Fibroblast of skin of abdomen (primary cell): ENCODE measurements at places on chromosomes 12 and 14.

DNA sequence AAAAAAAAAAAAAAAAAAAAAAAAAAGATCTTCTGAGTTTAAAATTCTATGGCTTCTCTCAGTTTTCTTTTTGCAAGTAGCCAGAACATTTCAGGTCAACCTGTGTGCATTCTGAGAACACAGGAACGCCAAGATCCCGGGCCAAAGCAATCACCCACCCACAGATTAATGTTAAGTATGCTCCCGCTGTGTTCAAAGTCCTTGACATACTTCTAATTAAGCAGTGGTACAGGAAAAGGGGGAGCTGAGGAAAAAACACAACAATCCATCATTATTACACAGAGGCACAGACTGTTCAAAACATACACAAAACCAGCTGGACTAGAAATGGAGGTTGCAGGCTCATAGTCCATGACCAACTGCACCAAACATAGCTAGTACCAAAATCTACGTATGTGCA is 2.8 kb downstream of the FBXO21 start:
- DNase-seq, result no peak

- no peak for DNase-seq
Observed at GRCh38 chr14:60707858-60708257, 16.3 kb downstream of the SIX4 start.

GRCh38 chr12:93429448-93429847 is 12.3 kb downstream of the UBE2N start:
- DNase-seq, result no peak

- no peak for DNase-seq
Observed at GRCh38 chr14:68165274-68165843, 345.8 kb downstream of the RAD51B start.

- peak; percentile 12 for DNase-seq
Observed at GRCh38 chr14:83744891-83745290, 1785.1 kb upstream of the FLRT2 start.

DNA sequence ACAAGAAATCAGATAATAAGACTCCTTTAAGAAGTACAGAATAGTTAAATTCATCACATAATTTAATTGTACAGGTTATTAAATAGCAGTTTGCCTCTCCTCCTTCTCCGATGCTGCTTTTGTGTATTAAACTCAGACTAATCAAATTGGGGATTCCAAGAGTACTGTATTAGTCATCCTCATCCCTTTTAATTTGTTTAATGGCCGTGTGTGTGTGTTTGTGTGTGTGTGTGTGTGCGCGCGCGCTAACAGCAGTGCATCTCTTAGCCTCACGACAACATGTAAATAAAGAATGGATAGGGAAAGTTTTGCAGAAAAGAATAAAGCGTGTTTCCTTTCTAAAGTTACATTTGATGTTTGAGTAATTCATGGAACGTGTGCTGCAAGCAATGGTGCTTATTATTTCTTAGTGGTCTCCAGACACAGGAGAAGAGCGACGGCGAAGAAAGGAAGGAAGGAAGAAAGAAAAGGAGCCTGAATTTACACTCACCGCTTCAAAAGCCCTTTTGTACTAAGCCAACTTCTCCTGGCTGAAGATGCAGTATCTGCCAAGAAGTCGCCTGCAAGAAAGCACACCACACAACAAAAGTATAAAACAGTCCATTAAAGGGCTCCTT is 220.3 kb downstream of the ASCL1 start:
- no peak for DNase-seq

DNA sequence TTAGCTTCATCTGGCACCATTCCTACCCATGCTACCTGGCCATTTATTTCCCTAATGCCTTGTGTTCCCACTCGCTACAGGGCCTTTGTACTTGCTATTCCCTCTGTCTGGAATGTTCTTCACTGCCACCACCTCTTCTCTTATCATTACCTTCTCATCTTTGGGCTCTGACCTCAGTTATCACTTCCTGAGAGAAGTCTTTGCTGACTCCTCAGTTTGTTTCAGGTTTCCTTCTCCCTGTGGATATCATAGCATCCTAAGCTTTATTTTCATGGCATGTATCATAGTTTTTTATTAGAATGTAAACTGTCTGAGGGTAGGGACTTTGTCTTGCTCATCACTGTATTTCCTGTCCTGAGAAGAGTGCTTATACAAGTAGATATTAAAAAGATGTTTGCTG is 29.7 kb downstream of the SPATS2 start:
- no peak for DNase-seq

DNA sequence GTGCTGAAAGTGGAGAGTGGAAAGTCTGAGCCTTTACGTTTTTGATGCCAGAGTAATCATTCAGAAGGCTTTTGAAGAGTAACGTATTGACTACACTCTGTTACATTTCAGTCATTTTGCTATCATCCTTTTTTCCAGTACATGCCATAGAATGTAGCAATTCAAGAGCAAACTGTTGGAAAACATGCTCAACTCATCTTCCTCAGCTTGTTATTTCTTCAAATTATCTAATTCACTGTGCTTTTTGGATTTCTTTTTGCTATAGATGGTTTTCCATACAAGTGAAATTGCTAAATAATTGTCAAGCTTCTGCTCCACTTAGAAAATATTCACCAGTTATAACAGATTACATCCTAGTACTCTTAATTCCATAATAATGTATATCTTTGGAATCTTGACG is 129.9 kb upstream of the CLEC14A start:
- DNase-seq, result no peak

GRCh38 chr14:29953501-29953900 is 25.9 kb upstream of the PRKD1 start:
- no peak for DNase-seq

- DNase-seq, result peak; percentile 96
Observed at GRCh38 chr12:11798856-11799501, 149.5 kb downstream of the ETV6 start.

- DNase-seq, result no peak
Observed at GRCh38 chr12:76666290-76666835, 97.6 kb upstream of the ZDHHC17 start.

DNA sequence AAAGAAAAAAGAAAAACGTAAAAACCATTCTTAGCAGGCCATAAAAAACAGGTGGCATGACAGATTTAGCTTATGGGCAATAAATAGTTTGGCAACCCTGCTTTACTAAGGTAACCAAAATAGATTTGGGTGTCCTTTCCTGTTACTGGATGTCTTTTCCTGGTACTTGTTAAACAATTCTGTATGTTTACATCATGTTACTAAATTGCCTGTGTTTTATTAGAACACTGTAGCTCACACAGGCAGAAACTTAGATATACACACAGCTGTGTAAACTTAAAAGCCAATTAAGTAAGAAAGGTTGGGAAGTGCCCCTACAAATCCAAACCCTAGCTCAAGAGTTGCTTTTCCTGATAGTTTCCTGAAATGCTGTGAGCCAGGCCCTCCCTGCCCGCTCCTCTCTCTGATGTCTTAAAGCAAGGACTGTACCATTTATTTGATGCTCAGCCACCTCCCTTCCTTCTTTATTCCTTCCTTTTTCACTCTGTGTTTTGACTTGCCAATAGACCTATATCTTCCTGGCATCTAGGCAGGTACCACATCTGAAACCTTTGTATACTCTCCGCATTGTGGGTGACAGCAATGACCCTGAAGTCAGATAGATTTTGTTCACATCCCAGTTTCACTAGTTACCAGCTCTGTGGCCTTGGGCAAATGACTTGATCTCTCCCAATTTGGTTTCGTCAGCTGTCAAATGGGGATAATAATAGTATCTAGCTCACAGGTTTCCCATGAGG is 3.7 kb upstream of the CAMKK2 start:
- DNase-seq, result no peak

DNA sequence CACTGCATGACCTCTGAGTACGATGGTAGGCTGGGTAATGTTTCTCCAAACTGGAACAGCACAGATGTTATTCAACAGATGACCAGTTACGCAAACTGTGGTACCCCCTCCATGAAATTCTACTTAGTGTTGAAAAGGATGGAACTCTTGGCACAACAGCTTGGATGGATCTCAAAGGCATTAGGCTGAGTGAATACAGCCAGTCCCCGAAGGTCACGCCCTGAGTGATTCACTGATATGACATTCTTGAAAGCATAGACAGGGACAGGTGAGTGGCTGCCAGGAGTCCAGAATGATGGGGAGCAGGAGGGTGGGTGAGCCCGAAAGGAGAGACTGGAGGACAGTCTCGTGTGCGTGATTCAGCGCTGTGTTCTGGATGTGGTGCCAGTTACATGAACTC is 187.5 kb upstream of the TMEM132C start:
- no peak for DNase-seq

DNA sequence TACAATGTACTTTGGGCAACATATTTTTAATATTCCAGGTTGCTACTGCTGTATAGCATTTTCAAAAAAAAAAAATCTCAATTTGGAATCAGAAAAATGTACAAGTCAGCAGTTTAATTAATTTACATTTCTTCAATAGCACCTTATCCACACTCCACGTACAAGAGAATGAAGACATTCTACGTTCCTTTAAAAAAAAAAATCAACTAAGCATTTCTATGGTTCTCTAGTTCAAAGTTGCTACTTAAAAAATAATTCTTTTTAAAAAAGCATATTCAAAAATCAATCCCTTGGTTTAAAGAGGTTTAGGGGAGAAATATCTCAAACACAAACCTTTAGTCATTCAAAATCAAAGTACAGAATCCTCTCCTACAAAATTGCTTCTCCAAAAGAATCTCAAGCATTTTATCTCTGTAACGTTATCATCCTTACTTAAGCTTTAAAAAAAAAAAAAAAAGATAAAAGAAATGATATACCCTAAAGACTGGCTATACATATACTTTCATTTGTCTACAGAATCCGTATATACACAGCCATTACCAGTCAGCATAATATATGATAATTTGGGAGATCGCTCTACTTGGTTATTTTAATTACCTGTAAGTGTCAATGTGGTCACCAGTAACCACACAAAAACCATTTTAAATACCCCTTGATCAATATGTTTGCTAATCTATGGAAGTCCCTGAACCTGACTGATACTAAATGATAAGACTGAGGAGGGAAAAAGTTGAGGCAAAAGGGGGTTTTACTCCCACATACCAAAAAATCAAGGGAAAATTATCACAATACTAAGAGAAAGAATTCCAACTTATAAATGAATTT is 2.7 kb downstream of the MED13L start:
- no peak for DNase-seq

GRCh38 chr12:272942-273341 is 10.3 kb upstream of the SLC6A13 start:
- DNase-seq, result no peak

DNA sequence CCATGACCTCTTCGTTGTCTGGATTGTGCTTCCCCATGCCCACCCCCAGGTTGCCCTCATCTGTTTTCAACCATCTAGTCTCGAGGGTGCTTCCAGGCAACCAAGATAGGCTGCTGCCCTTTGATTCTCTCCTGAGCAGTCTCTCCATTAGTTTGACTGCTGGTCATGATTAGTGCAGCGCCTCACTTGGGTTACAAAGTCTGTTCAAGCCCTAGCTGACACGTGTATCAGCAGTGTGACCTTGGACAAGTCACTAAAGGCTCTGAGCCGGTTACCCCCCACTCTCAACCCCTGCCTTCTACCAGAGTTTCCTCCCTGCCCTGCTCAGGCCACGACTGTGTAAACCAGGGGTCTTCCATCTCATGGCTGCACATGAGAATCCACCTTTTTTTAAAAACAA is 185.3 kb upstream of the PWP1 start:
- no peak for DNase-seq

DNA sequence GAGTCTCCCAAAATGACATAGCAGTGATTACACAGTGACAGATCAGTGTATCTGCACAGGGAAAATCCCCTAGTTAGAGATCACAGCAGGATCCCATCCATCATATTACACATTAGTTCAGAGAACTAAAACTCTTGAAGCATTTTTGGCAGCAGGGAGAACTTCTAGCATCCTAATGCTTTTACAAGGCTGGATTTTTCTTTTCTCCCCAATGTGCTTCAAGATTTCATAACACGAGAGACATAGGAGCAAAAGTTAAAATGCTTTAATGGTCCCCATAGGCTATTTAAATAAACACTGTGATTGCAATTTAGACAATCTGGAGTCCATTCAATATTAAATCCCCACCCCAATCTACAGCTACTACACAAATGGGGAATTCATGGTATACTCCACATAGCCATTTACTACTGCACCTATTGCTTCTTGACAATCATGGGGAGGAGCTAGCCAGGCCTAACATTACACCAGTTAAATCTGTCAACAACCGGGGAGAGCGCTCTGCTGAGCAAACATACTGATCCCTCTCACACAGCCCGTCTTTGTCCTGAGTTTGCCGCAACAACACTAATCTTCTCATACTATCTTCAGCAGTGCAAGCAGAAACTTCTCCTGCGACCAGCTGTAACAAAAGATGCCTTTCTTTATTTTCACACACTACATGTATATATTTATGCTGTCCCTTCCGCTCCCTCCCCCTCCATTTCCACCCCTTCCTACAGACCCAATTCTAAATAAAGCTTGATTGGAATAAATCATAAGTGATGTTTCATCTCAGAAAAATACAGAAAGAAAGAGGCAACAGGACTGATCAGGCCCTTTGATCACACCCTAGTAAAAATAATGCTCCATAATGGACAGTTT is 120.3 kb upstream of the SOX5 start:
- DNase-seq, result no peak

DNA sequence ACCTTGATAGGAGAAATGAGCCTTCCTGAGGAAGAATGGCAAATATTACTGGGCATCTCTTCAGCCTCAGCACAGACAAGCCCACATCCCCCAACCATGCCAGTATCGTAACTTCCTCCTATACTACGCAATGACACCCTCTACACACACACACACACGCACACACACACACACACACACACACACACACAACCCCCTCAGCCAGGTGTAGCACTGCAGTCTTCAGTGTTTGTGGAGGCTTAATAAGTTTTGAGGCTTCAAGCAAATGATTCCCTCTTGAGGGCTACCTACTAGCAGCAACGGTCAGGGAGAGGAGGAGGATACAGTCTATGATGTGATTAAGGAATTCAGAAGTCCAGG is 1.6 kb downstream of the DGKA start:
- peak; percentile 24 for DNase-seq

GRCh38 chr14:23052182-23052623 is 5.1 kb downstream of the CDH24 start:
- DNase-seq, result no peak

GRCh38 chr12:103160622-103161021 is 203.1 kb downstream of the ASCL1 start:
- DNase-seq, result no peak

- DNase-seq, result peak; percentile 34
Observed at GRCh38 chr12:101592921-101593320, 1.9 kb upstream of the MYBPC1 start.

DNA sequence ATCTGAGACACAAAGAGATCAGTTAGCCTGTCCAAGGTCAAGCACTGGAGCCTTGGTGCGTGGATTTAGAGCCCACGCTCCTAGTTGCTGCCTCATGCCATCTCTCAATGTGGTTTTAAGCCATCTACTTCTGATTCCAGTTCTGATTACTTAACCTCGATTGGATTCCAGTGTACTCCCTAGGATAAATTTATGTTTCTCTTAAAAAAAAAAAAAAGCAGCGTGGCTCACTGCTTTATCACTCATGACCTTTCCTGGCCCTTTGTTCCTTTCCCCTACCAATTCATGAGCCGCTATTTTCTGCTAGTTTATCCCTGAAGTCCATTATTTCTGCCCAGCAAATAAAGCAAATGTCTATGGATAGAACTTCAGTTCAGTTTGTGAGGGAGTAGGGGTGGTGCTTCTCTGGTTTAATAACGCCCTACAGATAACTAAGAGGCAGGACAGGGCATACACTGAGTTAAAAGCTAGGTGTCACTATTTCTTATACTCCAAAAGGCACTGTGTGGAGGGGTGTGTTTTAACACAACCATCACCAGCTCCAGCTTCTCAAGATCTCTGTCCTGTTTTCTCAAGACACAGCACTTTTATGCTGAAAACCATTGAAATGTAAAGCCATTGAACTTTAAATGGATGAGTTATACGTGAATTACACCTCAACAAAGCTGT is 9.8 kb upstream of the PARP11 start:
- peak; percentile 13 for DNase-seq
